K562 (cell line): ENCODE measurements at places on chromosomes 7 and 10. TPM values are rescaled to one million over a fixed set of nuclear protein-coding genes. Genes with fewer than 3 reads are reported as not detected.

Gene CRYGN
- polyA plus RNA-seq, result not detected in 2 replicates

Gene SEMA3E
- polyA plus RNA-seq, result not detected in 2 replicates

GRCh38 chr10:43253461-43254198 lies 13.2 kb downstream of the RASGEF1A start:
- peaks cover 77% of the 10 kb centered on the region for H3K27me3 ChIP-seq
- no peak overlapping the region for H3K4me3 ChIP-seq
- no peak overlapping the region for H3K27ac ChIP-seq
- DNase-seq, result no peak

- peak overlapping the region; percentile 86 for H3K27ac ChIP-seq
- peak overlapping the region; percentile 76 for H3K4me3 ChIP-seq
These were observed 726 bp upstream of the INSIG1 start for GRCh38 chr7:155296788-155297516.

- H3K27ac ChIP-seq, result no peak overlapping the region
- DNase-seq, result no peak
- H3K36me3 ChIP-seq, result no peaks in the 10 kb centered on the region
- H3K4me1 ChIP-seq, result no peaks in the 10 kb centered on the region
These were observed 646.7 kb downstream of the PARD3 start for GRCh38 chr10:34168439-34168838.

DNA sequence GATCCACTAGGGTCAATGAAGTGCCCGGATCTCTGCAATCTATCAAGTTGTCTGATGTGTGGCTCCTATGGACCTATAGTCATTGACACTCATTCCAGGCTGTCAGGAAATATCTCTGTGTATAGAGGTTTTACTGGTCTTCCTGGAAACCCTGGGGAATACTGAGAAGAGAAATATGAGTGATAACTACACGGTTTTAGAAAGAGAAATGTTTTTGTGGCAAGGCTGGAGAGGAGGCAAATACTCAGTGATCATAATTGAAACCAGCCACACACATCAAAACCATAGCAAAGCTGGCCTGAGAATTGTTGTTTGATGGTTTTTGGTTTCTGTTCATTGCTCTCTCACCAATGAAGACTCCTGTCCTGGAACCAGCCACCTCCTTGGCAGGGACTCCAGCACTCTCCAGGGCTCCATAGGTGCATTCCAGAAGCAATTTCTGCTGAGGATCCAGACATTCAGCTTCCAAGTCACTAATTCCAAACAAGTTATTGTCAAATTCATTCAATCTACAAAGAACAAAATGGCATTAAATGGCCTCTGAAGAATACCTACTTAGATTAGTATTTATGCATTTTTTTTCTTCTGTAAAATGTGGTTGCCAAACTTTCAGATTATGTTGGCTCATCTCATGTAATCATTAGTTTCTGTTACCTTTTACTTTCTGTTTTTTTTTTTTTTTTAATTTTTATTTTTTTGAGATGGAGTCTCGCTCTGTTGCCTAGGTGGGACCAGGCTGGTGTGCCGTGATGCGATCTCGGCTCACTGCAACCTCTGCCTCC lies 108.6 kb upstream of the ABI1 start:
- H3K27me3 ChIP-seq, result no peaks in the 10 kb centered on the region
- no peak for DNase-seq
- H3K4me1 ChIP-seq, result no peaks in the 10 kb centered on the region
- H3K4me3 ChIP-seq, result no peak overlapping the region

GRCh38 chr10:110872984-110873923 lies 1.5 kb downstream of the PDCD4 start:
- H3K27me3 ChIP-seq, result no peaks in the 10 kb centered on the region
- H3K4me3 ChIP-seq, result peak overlapping the region; percentile 64
- H3K4me1 ChIP-seq, result peaks cover 15% of the 10 kb centered on the region
- 0 out of 3 replicates have a peak, but pooled peaks cover 5% of the 10 kb centered on the region for H3K36me3 ChIP-seq
- no peak for DNase-seq
- peak overlapping the region; percentile 83 for H3K27ac ChIP-seq

- DNase-seq, result no peak
- H3K4me1 ChIP-seq, result no peaks in the 10 kb centered on the region; the same call in 2 of the 3 replicates
- H3K27me3 ChIP-seq, result no peaks in the 10 kb centered on the region
- 0 out of 3 replicates have a peak, but pooled peaks cover 3% of the 10 kb centered on the region for H3K36me3 ChIP-seq
- no peak overlapping the region for H3K27ac ChIP-seq
- no peak overlapping the region for H3K4me3 ChIP-seq
These were observed 151.9 kb downstream of the NEURL1 start for GRCh38 chr10:103645141-103646054.
